ENCODE measurements at places on chromosomes 16 and 17. TPM values are rescaled to one million over a fixed set of nuclear protein-coding genes. Genes with fewer than 3 reads are reported as not detected.

- peak; percentile 94 for DNase-seq
Measured at GRCh38 chr16:46621006-46621933, at the start of gene SHCBP1. TSS of gene SHCBP1 (minus strand) at chr16:46621379. CDS start at chr16:46621359, 20 bp downstream.

GRCh38 chr16:65343556-65343955 is 221.7 kb upstream of the CDH11 start:
- no peak for DNase-seq

DNA sequence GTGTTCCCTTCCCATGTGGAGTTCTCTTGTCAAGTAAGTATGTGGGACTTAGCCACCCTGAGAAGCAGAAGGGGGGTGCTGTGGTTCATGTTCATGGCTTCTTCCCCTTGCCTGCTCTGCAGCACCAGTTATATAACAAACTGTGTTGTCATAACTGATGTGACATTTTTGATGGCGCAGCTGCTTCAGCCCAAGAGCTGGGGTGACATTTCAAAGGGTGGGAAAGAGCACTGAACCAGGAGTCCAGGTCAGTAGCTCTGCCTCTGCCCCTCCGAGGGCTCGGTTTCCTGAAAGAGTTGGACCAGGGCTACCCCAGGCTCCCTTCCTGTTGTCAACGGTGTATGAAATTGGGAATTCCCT is 7.4 kb downstream of the GNAO1 start:
- no peak for DNase-seq

ADORA2B gene
- 1.1 TPM for total RNA-seq

DNA sequence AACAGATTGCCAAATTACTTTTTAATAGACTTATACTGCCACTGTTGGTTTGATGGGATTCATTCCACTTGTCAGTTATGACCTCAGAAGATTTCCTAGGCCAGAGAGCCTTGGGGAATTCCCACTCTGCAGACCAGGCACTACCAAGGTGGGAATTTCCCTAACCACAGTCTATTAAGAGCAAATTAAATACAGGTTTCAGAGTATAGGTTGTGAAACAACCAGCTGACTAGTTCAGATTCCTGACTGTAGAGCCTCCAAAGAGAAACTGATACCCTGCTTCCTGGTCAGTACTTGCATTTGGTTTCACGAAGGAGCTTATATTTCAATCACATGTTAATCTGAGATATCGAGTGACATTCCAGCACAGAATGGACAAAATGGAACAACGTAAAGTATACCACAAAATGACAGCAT is 186.5 kb downstream of the STX8 start:
- DNase-seq = no peak

Measured in activated CD8-positive, alpha-beta memory T cell treated with anti-CD3 and anti-CD28 coated beads, Interleukin-2, amount 10 ng/mL, durations not matched to agents 7 days and 5 days (primary cell).